Activated T-cell treated with anti-CD3 and anti-CD28 coated beads, Interleukin-2, amount 50 U/mL, for 1 hour (primary cell): ENCODE measurements at places on chromosomes 2 and 18.

DNA sequence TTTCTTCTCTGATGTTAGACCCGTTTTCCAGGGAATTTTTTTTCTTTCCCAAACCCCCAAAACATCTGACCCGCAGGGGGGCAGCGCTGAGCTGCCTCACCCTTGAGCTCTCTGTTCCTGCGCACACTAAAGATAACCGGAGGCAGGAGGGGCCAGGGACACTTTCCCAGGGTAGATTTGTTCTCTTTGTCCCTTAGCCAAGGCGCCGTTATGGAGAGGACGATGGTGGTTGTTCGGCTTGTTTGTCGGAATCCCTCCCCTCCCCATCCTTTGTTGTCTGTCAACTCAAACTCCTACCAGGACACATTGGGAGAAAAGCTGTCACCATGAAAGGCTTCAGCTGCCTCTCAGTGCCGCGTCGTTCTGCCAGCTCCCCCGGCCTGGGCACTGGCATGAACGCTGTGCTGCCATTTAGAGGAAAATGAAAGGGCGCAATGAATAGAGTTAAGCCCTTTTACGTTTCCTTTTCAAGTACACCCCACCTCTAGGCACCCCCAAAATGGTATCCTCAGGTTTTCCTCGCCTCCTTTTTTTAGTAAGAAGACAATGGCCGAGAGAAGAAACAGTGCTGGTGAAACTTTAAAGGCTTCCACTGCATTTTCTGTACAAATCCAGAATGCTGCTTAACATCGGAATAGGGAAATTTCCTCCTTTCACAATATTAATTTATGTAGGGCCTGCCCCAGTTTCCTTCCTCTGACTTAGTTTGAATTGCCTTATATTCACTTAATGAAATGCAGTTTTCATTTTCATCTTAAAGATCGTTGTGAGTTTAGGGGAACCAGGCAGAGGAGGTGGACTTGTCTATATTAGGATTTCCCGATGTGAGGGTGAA, 62.1 kb downstream of the RND3 start:
- no peak for DNase-seq

- DNase-seq: no peak
These were observed 318.5 kb upstream of the TCF4 start for GRCh38 chr18:55906536-55906935.

GRCh38 chr2:42060028-42060427, 12.2 kb downstream of the PKDCC start:
- no peak for DNase-seq

GRCh38 chr18:38552732-38553321, 987.2 kb upstream of the CELF4 start:
- DNase-seq: no peak

DNA sequence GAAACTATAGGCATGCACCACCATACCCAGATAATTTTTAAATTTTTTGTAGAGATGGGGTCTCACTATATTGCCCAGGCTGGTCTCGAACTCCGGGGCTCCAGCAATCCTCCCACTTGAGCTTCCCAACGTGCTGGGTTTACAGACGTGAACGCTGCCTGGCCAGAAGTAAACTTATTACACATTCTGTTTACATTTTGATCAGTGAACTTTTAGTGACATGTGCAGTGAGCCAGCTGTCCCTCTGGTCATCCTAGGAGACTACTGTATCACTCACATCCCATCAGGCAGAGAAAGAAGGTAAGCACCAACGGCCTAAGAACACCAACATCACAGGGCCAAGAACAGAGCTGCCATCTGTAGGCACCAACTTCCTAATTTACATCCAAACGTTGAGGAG, 22.2 kb downstream of the NDUFA10 start:
- no peak for DNase-seq

- DNase-seq: no peak
These were observed 38.2 kb upstream of the LYPD6B start for GRCh38 chr2:149000158-149000938.

- no peak for DNase-seq
These were observed 231.4 kb downstream of the EIPR1 start for GRCh38 chr2:3146175-3146574.

GRCh38 chr2:234481301-234481700, 15.6 kb downstream of the ARL4C start:
- no peak for DNase-seq

DNA sequence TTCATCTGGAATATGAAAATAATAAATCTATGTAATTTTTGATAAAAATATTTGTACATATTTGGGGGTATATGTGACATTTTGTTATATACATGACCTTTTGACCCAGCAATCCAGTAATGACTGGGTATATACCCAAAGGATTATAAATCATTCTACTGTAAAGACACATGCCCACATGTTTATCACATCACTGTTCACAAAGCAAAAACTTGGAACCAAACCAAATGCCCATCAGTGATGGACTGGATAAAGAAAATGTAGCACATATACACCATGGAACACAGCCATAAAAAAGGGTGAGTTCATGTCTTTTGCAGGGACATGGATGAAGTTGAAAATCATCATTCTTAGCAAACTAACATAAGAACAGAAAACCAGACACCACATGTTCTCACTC, 472.1 kb upstream of the DDX18 start:
- no peak for DNase-seq

DNA sequence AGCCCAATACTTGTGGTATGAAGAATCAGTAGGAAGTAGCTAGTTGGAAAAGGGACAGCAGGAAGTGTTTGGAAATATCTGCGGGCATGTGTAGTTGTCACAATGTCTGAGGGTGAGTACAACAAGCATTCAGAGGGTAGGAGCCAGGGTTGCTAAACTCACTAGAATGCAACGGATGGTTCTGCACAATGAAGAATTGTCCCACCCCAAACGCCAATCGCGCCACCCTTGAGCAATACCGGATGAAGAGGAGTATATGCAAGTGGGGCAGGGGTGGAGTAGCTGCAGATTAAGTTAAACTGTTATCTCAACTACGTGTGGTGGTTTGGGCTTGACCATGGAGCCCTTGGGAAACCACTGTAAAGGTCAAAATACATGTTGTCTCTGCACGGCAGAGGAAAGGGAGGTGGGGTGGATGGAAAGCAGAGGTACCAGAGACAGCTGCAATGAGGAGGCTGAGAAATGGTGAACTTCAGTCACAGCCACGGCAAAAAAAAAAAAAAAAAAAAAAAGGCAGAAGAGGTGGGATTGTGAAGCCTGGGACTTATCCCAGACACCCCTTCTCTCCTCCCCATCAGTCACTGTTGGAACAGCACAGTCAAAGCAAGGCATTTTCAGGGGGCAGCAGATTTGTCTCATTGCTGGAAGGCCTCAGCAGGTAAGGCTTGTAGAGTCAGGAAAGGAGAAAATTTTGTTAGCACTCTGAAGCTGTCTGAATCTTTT, 5.2 kb downstream of the CCL20 start:
- no peak for DNase-seq

DNA sequence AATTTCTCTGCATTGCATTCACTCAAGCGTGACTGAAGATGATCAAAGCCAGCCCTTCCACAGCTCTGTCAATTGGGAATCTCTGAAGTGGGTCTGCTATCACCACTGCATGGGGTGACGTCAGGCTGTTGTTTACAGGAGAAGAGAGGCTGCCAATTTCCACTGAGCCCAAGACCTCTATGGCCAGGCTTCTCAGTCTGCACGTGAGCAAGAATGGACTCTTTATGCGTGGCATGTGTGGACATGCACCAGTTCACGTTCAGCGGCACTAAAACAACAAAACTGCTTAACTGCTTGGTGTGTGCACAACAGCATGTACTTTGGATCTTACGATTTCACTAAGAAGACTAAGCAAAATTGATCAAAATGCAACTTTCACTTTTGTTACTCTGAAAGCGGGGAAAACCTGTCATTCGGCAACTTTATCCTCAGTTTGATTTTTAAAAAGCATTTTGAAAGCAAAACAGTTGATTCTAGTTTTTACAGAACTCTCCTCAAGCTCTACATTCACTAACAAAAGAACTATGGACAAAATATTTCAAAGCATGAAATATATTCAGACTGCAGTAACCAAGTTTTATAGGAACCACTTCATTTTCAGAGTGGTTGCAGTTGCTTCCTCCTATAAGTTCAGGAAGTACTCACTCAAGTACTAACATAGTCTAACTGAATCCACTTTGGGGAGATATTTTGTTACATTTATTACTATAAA, 77.0 kb upstream of the SERTAD2 start:
- peak; percentile 52 for DNase-seq

DNA sequence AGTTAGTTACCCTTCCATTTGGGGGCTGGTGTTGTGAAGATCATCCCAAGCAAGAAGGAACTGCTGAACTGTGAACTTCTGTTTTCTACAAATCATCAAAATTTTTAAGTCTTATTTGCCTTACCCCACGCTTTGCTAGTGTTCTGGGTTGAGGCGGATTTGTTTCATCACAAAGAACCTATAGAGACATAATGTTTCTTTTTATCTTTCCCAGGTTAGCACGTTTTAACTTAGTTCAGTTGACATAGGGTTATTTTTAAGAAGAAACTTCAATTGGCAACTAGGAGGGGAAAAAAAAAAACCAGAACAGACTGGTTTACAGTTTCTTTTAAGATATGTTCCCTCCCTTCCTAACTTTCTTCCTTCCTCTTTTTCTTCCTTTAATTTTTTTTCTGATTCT, 31.1 kb upstream of the CERS6 start:
- no peak for DNase-seq

GRCh38 chr2:44713170-44713569, 228.3 kb upstream of the SIX3 start:
- DNase-seq: no peak

DNA sequence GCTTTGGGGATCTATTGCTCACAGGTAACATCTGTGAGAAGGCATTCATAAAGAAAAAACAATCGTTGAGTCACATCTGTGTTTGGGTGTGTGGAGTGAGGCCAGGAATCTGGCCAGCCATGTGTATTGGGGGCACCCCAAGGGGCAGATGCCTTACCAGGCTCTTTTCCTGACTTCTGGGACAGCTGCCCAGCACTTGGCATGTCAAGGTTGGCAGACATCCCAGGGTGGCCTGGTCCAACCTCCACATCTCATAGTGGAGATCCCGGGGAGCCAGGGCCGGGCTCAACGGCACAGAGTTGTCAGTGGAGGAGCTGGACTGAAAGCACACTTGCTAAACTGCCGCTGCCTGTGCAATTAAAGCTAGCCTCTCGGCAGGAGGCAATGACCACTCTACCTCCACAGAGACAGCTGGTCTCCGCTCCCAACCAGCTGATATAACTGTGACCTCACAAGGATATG, 75.3 kb upstream of the MGAT4A start:
- DNase-seq: no peak

DNA sequence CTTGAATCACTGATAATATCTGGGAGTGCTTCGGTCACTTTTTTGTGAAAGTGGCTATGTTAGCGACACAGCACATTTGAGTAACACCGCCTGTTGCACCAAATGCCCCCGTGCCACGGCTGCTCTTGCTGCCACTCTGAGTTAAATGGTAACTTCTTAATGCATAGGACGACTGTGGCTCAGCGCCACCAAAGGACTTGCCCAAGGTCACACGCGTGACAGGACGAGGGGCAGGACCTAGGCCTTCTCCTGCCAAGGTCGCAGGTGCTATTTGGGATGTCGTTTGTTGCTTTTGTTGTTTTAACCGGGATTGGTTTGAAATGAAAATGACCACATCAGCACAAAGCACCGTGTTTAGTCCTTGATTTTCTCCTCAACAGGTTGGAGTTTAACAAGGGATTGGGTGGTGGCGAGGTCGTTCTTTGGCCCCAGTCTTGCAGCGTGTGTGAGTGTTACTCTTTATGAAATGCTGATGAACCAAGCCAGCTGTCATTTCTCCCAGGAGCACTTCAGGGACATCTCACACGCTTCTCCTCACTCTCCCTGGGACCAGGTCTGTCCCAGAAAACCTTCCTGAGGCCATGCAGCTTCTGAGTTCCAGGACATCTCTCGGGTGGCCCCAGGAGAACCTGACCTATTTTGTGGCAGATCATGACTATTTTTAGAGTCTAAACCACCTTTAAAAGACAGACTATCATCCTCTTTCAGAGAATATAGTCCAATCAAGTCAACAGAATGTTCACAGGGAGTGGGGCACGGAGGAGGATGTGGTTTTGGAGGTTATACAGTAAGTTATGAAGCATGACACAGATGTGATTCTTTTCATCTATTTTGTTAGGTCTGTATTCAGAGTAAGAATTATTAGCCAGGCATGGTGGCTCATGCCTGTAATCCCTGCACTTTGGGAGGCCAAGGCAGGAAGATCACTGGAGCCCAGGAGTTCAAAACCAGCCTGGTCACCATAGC, 49.9 kb downstream of the MTCL1 start:
- peak; percentile 26 for DNase-seq

GRCh38 chr2:126774761-126775160, 118.8 kb downstream of the GYPC start:
- peak; percentile 16 for DNase-seq

GRCh38 chr2:46383784-46384456, 86.7 kb downstream of the EPAS1 start:
- DNase-seq: no peak

GRCh38 chr2:223759569-223760430, 77.6 kb downstream of the AP1S3 start:
- no peak for DNase-seq

GRCh38 chr18:61926532-61926931, 33.7 kb upstream of the RNF152 start:
- no peak for DNase-seq

- DNase-seq: no peak
These were observed 193.2 kb upstream of the HNMT start for GRCh38 chr2:137771064-137771463.

DNA sequence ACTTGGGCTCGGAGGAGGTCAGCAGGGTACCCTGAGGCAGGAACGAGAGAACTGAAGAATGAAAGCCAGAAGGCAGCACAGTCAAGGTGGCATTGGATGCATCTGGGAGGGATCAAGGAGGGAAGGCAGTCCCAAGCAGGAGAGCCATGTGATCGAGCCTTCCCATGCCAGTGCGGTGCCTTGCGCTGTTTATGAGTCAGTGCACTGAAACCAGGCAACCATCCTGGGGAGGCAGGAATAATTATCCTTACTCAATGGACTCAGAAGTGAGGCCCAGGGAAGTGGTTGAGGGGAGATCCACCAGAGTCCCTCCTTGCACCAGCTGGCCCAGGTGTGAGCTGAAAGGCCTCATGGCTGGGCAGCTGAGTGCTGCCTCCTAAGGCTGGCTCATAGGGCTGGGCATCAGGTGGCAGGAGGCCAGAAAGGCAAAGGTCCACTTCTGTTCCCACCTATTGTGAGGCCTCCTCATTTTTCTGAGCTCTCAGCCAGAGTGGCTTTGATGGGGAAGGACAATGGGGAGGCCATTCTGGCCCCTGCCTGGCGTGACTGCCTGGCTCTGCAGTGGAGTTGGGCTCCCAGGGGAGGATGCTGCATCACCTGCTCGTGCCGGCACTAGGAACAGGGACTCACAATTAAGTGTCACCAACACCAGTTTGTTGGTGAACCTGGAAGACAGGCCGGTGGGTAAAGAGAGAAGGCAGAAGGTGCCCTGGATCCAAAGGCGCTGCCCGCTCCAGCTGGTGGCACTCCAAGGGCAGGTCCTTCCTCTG, 82.3 kb downstream of the TFCP2L1 start:
- no peak for DNase-seq

DNA sequence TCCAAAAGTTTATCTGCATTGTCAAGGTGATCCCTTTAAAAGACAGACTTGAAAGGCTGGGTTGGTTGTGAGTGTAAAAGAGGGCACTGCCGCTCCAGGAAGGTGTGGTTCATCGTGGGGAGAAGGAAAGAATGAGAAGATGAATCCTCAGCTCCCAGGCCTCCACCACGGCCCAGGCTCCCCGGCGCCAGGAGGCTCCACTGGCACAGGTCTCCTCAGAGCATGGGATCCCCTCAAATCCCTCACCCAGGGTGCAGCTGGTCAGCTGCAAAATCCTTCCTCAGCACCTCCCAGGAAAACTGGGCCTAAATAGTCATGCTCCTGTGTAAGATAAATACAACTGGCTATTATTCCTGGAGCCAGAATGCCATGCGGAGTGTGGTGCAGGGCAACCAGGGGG, 221.1 kb downstream of the ZNF516 start:
- no peak for DNase-seq
